LoVo (cell line): ENCODE measurements at places on chromosomes 12 and 14.

GRCh38 chr14:105283899-105284298 lies 16.9 kb downstream of the BRF1 start:
- no peak for DNase-seq

GRCh38 chr12:121283388-121283787 lies 13.1 kb downstream of the CAMKK2 start:
- no peak for DNase-seq

GRCh38 chr14:95885866-95886265 lies 9.2 kb downstream of the TUNAR start:
- DNase-seq, result no peak

DNA sequence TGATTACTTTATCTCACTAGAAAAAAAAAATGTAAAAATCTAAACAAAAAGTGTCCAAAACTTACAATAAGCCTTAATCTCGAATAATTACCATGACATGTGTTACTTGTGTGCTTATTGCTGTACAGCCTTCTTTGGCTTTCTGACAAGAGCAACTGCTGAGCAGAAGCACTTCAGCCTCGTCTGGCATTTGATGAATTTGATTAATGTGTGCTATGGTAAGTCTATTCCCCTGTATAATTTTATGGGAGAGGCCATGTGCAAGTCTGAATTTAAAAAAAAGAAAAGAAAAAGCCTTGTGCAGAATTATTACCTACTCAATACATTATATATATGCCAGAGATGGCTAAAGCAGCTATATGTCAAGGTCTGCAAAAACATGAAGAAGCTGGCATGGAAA lies 113.9 kb downstream of the AEBP2 start:
- DNase-seq, result no peak

DNA sequence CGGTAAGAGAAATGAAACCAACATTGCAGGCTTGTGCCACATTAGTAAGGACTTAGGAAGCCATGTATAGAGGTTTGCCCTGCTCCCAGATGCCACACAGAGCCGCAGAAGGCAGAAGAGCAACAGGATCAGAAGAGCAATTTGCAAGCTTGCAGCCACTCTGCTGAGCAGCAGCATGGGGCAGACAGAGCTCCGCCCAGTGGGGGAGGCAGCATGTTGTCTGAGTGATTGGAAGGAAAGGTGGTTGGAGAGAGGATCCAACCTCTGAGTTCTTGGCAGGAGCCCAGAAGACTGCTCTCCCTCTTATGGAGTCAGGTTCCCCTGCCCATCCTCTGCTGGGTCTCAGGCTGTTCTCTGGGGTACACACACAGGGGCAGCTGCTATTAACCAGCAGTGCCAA lies 2.3 kb upstream of the KRT6A start:
- peak; percentile 37 for DNase-seq

DNA sequence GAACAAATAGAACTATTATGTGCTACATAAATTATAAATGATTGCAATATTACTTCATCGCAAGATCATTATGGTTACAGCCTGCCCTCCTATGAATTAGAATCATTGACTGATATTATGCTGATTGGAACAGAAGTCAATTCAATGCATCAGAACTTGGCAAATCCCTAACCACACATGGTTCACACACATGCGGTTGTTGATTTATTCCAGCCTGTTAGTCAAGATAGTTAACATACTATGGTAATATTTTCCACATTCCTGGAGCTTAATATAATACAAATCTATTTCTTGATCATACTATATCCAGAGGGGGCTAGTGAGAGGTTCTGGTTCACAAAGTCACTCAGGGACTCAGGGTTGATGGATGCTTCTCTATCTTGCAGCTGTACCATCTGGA lies 9.7 kb upstream of the CACNA1C start:
- no peak for DNase-seq

- DNase-seq, result no peak
Measured at GRCh38 chr12:50745861-50746260, 18.0 kb upstream of the ATF1 start.

GRCh38 chr12:110111476-110112334 lies 12.5 kb upstream of the IFT81 start:
- no peak for DNase-seq

- DNase-seq, result no peak
Measured at GRCh38 chr12:97597031-97597751, 134.6 kb downstream of the RMST start.
